Mesendoderm (in vitro differentiated cells): ENCODE measurements at places on chromosomes 6 and 20.

GRCh38 chr6:80251321-80251720, 144.8 kb downstream of the BCKDHB start:
- H3K4me3 ChIP-seq = no peak overlapping the region
- no peak for DNase-seq
- H3K4me1 ChIP-seq = no peaks in the 10 kb centered on the region
- no peaks in the 10 kb centered on the region for H3K36me3 ChIP-seq

GRCh38 chr20:25323496-25324246, 67.0 kb downstream of the ABHD12 start:
- no peak overlapping the region for H3K4me3 ChIP-seq
- no peak overlapping the region for H3K27ac ChIP-seq
- H3K27me3 ChIP-seq = no peaks in the 10 kb centered on the region
- no peak for DNase-seq

DNA sequence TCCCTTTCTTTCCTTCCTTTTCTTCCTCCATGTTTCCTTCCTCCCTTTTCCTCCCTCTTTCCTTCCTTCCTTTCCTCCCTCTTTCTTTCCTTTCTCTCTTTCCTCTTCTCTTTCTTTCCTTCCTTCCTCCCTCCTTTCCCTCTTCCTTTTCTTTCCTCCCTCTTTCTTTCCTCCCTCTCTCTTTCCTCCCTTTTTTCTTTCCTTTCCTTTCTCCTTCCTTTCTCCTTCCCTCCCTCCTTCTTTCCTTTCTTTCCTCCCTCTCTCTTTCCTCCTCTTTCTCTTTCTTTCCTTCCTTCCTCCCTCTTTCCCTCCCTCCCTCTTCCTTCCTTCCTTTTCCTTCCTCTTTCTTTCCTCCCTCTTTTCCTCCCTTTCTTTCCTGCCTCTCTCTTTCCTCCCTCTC, 86.3 kb upstream of the FERMT1 start:
- H3K36me3 ChIP-seq = no peaks in the 10 kb centered on the region
- no peak overlapping the region for H3K27ac ChIP-seq
- H3K27me3 ChIP-seq = no peaks in the 10 kb centered on the region
- DNase-seq = no peak
- no peak overlapping the region for H3K4me3 ChIP-seq

DNA sequence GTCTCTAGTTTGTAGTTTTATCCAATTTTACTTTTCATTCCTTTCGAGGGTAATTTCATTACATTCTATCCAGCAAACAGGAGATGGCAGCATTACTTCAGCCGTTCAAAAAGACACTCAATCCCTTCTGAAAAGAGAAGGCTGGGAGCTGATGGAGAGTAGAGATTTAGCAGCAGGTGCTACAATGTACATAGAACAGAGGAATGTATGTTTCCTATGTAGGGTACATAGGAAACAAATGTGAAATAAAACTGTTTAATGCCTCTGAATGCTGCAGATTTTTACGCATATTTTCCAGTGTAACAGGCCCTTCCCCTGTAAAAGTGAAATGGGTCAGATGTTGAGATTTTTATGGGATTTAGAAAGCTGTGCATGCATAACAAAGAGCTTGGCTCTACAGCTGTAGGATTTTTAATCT, 16.0 kb downstream of the RPS12 start:
- no peak overlapping the region for H3K4me3 ChIP-seq
- H3K27me3 ChIP-seq = no peaks in the 10 kb centered on the region
- no peak overlapping the region for H3K27ac ChIP-seq
- DNase-seq = peak; percentile 56

- no peaks in the 10 kb centered on the region for H3K27me3 ChIP-seq
- H3K36me3 ChIP-seq = no peaks in the 10 kb centered on the region
- H3K4me1 ChIP-seq = no peaks in the 10 kb centered on the region
- no peak overlapping the region for H3K4me3 ChIP-seq
- no peak for DNase-seq
- no peak overlapping the region for H3K27ac ChIP-seq
Observed at GRCh38 chr6:35955071-35955470, 34.2 kb upstream of the SRPK1 start.

DNA sequence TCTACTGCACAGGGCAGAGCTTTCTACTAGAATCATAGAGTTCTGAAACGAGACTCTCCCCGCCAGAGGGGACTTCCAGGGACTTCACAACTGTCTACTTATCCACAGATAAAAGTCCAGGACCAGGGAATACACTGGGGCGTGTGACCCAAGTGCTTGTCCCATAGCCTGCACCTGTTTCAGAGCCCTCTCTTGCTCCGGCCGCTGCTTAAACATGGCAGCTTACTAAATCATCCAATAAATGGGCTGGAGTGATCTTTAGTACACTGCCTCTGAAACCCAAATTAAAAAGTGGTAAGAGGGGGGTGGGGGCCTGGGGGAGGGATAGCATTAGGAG, 8.9 kb upstream of the RAB44 start:
- no peak overlapping the region for H3K27ac ChIP-seq
- H3K36me3 ChIP-seq = no peaks in the 10 kb centered on the region
- no peaks in the 10 kb centered on the region for H3K4me1 ChIP-seq
- no peak overlapping the region for H3K4me3 ChIP-seq

DNA sequence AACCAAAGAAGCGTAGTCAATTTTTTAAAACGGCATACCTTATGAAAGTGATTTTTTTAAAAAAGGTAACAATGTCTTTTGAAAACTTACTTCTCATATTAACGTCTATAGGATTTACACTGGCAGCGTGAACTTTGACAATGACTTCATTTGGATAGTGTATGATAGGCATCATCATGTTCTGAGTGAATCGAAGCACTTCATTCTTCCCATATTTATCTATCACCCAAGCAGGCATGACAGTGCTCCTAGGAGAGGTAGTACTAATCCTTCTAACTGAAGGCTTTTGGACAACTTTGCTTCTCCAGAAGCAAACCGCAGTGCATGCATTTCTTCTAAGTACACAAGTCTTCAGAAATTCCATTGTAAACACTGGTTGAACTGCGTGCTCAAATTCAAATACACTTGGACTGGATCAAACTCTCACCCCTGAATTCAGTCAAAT, 618 bp downstream of the RTN4IP1 start:
- no peaks in the 10 kb centered on the region for H3K27me3 ChIP-seq
- H3K4me3 ChIP-seq = peak overlapping the region; percentile 75
- H3K4me1 ChIP-seq = no peaks in the 10 kb centered on the region
- H3K27ac ChIP-seq = no peak overlapping the region
- peak; percentile 7 for DNase-seq

GRCh38 chr6:3221578-3221977, 5.9 kb downstream of the TUBB2B start:
- no peaks in the 10 kb centered on the region for H3K4me1 ChIP-seq

DNA sequence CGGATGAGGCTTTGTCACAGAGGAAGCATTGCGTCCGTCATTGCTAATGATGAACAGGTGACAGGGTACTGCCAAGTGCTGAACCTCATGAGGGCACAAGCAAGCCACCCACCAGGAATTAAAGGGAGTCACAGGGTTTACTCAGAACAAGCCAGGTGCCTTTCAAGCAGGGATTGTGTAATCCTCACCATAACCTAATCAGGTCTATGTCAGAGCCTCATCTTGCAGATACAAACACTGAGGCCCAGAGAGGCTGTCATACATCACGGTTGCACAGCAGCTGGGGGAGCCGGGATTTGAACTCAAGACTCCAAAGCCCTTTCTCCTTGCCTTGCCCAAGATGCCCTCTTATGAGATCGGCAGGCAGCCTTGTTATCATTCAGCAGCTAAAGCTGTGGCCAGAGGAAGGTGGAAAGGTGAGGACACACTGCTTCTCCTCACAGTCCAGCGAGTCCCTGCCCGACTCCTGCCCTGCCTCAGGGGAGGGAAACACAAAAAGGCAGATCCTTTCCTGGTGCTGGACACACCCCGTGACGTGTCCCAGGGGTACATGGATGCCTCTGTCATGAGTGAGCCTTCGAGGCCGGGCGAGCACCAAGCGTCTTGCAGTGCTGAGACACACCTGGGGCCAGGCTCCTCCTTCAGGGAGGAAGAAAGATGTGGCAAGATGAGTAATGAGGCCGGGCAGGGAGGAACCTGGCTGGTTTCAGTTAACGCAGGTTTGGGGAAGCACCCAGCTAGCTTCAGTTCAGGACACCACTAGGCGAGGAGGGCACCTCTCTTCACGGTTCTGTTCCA, 214.9 kb downstream of the LY86 start:
- no peak for DNase-seq
- no peak overlapping the region for H3K27ac ChIP-seq
- no peak overlapping the region for H3K4me3 ChIP-seq
- H3K4me1 ChIP-seq = no peaks in the 10 kb centered on the region
- H3K36me3 ChIP-seq = no peaks in the 10 kb centered on the region
- no peaks in the 10 kb centered on the region for H3K27me3 ChIP-seq

DNA sequence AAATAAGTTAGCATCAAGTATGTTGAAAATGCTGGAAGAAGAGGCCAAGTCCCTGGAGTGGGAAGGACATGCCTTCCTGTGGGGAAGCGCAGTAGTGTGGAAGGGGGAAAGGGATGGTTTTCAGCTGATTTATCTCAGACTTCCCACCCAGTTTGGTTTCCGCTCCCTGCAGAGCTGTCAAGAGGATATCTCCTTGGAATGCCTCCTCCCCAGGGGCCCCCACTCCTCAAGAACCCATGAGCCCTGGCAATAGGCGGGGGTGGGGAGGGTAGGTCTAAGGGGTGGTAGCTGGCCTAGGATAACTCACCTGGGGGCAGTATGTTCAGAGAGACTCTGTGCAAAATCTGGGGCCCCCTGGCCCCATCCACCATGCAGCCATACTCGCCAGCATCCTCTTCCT, 696 bp downstream of the TREML1 start:
- H3K4me1 ChIP-seq = peaks cover 7% of the 10 kb centered on the region
- peak; percentile 75 for DNase-seq
- no peak overlapping the region for H3K27ac ChIP-seq
- no peaks in the 10 kb centered on the region for H3K27me3 ChIP-seq
- no peak overlapping the region for H3K4me3 ChIP-seq
